ENCODE measurements at places on chromosomes 4 and X. TPM values are rescaled to one million over a fixed set of nuclear protein-coding genes. Genes with fewer than 3 reads are reported as not detected.

The JCHAIN gene
- not detected for total RNA-seq

The LARP1B gene
- 17.0 TPM for total RNA-seq

The CLGN gene
- 0.79 TPM for total RNA-seq

The PPP1R2C gene
- total RNA-seq = not detected

The SOWAHB gene
- not detected for total RNA-seq

The HAND2 gene
- total RNA-seq = not detected

The FAAH2 gene
- total RNA-seq = not detected

The GLOD5 gene
- total RNA-seq = not detected

The RASL11B gene
- total RNA-seq = not detected

The SLITRK4 gene
- total RNA-seq = 6.7 TPM

The AKAP14 gene
- not detected for total RNA-seq

The GPC4 gene
- 0.13 TPM for total RNA-seq

The IGSF1 gene
- not detected for total RNA-seq

The HSFX3 gene
- total RNA-seq = not detected

The DCLK2 gene
- 1.1 TPM for total RNA-seq

The SLC9B1 gene
- total RNA-seq = not detected

The CFP gene
- total RNA-seq = not detected

The JAKMIP1 gene
- total RNA-seq = not detected

The PPP4R3C gene
- total RNA-seq = not detected

The CT45A3 gene
- total RNA-seq = not detected

The LINC00632 gene
- 2.3 TPM for total RNA-seq

The ACE2 gene
- total RNA-seq = not detected

The CACNA1F gene
- not detected for total RNA-seq

The CFAP47 gene
- not detected for total RNA-seq

The CPE gene
- total RNA-seq = 0.25 TPM

The CCSER1 gene
- not detected for total RNA-seq

The PABPC1L2A gene
- not detected for total RNA-seq

The MAGEA9B gene
- total RNA-seq = not detected

The LRCH2 gene
- 3.3 TPM for total RNA-seq

The MAGEA4 gene
- not detected for total RNA-seq

The CNKSR2 gene
- total RNA-seq = not detected

The GATA1 gene
- total RNA-seq = not detected

The NAA11 gene
- total RNA-seq = not detected

The TRIML2 gene
- total RNA-seq = 126 TPM

The KCNE5 gene
- 0.87 TPM for total RNA-seq

The PJA1 gene
- 13.8 TPM for total RNA-seq

The TRPC3 gene
- total RNA-seq = 0.07 TPM

The GABRE gene
- total RNA-seq = 1.7 TPM

The KLKB1 gene
- not detected for total RNA-seq

All from mammary microvascular endothelial cell (primary cell).